ENCODE measurements at places on chromosomes 1 and 21.

- no peak for DNase-seq
Measured at GRCh38 chr1:16340673-16341072, 11.6 kb downstream of the FBXO42 start.

DNA sequence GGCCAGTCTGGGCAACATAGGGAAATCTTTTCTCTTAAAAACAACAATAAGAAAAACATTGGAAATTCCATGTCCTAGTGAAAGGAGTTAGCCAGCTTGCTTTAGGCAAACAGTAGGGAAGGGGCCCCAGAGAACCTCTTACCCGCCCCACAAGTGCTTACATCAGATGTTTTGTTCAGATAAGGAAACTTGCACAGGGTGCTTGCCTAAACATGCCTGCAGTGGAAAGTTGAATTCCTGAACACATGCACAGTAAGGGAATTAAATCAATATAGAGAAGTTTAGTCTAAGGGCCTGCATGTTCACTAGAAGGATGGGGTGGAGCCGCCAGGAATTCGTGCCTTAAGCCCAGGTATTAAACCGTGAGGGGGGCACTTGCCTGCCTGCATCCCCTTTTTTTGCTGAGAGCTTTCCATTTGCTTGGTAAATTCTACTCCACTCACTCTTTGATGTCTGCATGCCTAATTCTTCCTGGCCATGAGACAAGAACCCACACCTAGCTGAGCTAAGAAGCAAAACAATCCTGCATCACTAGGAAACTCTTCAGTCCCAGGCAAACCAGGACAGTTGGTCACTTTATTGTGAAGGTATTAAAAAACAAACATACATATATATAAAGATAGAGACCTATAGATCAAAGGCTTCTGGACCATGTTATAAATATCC is 499.0 kb downstream of the SIPA1L2 start:
- no peak for DNase-seq

DNA sequence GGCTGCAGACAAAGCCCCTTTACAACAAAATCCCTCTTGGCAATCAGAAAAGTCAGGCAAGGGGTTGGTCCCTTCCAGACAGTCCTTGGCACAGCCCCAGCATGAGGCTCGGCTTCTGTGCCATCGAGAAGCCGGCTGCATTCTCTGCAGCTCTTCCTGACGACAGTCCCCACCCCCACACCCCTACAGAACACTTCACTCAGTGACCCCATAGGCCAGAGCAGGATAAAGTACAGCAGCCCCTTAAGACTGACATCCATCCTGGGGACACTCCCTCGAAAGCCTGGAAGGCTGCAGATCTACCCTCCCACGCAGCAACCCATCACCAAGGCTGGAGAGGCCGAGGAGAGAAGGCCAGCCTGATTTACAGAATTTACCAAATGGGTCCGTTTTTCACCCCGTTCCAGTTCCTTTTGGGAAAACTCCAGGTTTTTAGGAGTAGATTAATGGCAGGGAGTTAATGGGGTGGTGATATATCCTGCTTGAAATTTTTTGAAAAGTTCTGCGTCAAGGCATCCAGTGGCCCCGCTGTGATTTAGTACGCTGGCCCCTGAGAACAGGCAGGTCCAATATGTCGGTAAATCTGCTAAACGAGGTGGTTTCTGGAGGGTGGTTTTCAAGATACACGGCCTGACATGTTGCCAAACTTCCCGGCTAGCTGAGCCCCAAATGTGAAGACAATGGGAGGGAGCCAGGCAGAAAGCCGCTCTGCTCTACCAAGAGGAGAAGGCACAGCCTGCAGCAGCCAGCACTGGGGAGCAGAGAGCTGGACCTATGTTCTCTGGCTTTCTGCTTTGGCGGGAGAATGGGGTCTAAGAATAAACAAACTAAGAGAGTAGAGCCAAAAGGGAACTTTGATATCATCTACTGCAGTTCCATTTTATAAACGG is 81.7 kb downstream of the SSBP3 start:
- no peak for DNase-seq

DNA sequence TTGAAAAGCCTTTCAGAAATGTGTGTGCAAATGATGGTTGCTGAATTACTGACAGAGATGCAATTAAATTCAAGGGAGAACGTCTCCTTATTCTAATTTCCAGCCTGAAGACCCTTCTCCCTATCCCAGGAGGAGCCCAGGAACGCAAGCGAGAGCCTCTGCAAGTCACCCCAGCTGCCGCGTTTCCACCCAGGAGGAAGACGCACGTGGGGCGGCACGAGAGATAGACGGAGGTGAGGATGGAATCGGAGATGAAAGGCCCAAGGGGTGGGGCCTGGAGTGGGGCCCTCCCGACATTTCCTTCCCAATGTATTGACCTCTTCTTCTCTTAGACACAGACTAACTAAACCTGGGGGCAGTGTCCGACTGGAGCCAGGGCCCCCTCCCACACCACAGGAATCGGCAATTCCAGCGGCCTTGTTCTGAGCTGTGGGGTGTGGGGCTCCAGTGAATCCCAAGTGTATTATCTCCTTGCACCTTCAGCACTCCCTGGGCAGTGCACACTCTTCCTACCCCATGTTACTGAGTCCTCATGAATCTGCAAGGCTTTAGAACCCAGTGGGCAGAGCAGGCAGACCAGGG is 322.5 kb downstream of the AJAP1 start:
- DNase-seq = no peak

- DNase-seq = no peak
Measured at GRCh38 chr21:15592271-15592860, 137.4 kb upstream of the USP25 start.

GRCh38 chr1:24717887-24718650 is 27.2 kb upstream of the CLIC4 start:
- DNase-seq = no peak

DNA sequence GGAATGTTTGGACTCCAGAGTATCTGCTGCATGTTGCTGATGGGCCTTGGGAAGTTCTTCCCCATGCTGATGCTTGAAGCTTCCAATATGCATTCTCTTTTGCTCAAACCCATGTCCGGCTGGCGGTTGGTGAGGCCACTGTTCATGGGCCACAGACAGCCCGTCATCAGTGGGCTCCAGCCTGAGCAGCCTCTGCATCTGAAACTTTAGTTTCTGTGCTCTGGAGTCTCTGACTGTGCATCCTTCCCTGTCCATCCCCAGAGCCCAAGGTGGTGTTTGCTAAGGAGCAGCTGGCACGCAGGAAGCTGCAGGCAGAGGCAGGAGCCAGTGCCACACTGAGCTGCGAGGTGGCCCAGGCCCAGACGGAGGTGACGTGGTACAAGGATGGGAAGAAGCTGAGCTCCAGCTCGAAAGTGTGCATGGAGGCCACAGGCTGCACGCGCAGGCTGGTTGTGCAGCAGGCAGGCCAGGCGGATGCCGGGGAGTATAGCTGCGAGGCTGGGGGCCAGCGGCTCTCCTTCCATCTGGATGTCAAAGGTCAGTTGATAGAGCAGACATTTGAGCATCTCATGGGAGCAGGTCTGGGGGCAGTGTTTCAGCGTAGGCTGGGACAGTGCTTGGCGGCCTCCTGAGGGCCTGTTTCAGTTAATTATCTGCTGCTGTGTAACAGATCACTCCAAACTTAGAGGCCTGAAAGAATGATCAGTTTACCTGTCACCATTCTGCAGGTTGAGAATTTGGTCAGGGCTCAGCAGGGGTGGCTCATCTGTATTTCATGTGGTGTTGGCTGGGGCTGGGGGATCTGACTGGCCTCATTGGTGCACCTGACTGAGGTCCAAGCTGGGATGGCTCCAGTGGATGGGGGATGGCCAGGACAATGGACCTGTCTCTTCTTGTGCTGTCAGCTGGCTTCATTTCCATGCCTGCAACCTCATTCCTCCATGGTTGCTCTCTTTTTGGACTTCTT is 16.6 kb downstream of the OBSCN start:
- no peak for DNase-seq

DNA sequence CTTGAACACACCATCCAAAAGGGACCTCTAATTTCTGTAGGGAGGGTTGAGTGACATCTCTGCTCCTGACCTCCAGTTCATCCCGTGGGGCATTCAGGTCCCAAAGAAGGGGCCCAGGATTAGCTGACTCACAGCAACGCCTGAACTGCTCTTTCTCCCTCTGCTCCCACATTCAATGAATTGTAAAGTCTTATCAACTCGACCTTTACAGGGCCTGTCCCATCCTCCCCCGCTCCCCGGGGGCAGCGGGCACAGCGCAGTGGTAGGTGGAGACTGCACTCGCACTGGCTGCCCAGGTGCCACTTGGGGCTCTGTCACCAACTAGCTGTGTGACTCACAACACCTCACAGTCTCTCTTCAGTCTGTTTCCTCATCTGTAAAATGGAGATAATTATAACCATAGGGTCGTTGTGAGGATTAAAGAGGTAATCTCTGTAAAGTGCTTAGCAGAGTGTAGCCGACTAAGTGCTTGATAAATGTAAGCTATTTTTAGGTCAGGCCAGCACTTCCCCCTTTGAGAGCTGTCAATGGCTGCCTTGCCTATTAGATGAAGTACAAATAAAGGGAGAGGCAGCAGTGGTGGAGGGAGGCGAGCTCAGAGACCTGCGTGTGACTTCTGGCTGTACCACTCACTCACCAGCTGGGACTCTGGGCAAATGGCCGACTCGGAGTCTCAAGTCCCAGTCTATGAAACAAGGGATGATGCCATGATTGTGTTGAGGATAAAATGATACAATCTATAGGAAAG is 637 bp upstream of the MYBPHL start:
- no peak for DNase-seq

GRCh38 chr21:42223826-42224575 is 5.1 kb downstream of the ABCG1 start:
- no peak for DNase-seq

DNA sequence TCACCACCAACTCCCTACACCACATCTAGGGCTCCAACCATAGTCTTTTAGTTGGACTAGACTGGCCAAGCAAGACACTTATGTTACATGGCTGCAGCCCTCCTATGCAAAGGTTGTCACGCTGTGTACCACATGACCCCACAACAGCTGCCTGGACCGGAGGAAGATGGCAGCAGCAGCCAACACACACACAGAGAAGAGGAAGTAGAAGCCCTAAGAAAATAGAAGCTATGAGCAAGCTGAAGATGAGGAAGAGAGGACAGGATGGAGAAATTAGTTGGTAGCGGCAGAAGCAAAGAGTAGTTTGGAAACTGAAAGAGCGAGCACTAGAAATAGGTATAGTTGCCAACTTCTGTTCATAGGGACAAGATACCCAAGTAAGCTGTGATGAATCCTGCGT is 60.8 kb upstream of the RALGPS2 start:
- DNase-seq = no peak

DNA sequence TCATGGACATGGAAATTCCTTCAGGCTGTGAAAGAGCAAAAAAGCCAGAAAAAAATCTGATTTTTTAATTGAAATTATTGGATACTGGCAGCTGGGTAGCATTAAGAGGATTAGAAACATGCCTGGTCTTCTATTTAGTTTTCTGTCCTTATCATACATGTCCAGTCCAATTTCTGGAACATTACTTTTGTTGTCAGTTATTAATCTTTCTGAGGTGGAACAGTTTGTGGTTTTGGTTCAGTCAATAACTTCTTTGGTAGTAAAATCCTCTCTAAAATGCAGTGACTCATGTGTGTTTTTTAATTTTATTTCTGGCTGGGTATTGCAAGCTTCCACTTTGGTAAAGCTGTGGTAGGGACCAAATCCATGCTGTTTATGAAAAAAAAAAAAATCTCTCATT is 687.0 kb upstream of the ADGRL2 start:
- DNase-seq = no peak

GRCh38 chr21:38363693-38364092 is 106.9 kb downstream of the KCNJ15 start:
- no peak for DNase-seq

GRCh38 chr1:42192106-42192505 is 27.6 kb upstream of the GUCA2A start:
- DNase-seq = no peak

- no peak for DNase-seq
Measured at GRCh38 chr1:65334081-65334480, 24.7 kb downstream of the DNAJC6 start.

- DNase-seq = no peak
Measured at GRCh38 chr1:28526886-28527285, 21.0 kb downstream of the RCC1 start.

DNA sequence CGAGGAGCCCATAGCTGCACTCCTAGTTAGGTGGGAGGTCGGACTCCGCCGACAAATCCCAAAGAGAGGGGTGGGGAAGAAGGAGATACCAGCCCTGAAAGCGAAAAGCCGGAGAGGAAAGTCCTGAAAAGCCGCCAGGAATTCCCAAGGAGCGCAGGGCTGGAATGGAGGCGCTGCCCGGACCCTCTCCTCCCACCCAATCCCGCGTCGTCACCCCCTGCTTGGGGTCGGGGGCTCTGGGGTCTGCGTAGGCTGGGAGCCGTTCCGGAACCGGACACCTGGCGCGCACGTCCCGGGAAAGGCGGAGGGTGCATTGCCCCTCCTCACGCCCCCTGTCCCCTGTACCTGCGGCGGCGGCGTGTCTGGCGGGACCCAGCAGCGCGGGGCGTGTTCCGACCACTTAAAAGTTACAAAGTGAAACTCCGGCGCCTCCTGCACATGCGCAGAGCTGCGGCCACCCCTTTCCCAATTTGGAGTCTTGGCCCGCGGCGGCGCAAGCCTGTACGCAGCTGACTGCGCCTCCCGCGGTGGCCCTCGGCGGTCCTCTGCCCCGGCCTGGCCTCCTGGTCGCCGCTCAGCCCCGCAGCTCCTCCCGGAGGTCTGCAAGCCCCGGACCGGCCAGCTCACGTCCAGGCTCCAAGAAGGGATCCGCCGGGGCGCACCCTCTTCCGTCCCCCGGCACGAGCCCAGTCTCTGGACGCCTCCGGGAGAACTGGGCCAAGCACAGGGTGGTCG is at the start of gene TMEM63A:
TSS of gene TMEM63A (minus strand) at position 422 of the 735 bp plus-strand sequence. CDS start 4,800 bp downstream, outside the sequence.
- DNase-seq = peak; percentile 94

DNA sequence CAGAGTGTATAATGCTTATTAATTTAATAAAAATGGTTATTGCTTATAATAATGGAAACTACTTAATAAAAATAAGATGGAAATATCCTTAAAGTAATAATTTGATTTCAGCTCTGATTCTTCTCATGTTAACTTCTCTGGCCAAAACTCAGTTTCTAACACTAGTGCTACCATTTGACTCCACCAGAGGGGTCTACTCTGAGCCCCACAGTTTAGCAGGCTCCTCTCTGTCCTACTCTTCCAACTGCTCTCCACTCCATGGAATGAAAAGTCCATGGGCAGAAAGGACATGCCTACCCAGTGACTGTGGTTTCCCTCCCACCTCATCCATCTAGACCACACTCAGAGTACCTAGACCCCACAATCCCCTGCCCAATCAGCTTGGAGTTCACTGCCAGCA is 489.1 kb upstream of the CAMK1G start:
- no peak for DNase-seq

DNA sequence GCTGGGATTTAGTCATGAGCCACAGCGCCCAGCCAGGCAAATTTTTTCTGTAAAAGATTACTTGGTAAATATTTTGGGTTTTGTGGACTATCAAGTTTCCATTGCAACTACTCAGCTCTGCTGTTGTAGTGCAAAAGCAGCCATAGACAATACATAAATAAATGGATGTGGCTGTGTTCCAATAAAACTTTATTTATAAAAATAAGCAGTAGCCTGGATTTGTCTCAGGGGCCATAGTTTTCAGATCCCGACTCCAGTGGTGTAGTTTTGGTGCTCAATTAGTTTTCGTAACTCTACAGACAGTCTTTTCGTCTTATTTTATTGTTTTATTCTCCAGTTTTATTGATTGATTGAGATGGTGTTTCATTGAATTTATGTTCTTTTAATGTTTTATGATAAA is 80.1 kb upstream of the IVNS1ABP start:
- no peak for DNase-seq

GRCh38 chr1:52601991-52602855 is at the start of gene GPX7:
Gene GPX7, plus strand, starts transcription at chr1:52602371. Its CDS starts 39 bp downstream, at chr1:52602410.
- DNase-seq = peak; percentile 62

GRCh38 chr1:187631381-187631675 is 802.6 kb downstream of the PLA2G4A start:
- no peak for DNase-seq

- no peak for DNase-seq
Measured at GRCh38 chr21:31103163-31103562, 64.9 kb upstream of the KRTAP19-8 start.

All from activated CD4-positive, alpha-beta T cell treated with anti-CD3 and anti-CD28 coated beads, Interleukin-2, amount 50 U/mL, for 1 hour (primary cell).